ENCODE measurements at places on chromosomes 13 and 19. TPM values are rescaled to one million over a fixed set of nuclear protein-coding genes. Genes with fewer than 3 reads are reported as not detected.

Gene ADGRE3
- not detected for total RNA-seq

Gene PSPC1
- 83.6 TPM for total RNA-seq

Gene STAP2
- 42.5 TPM for total RNA-seq

Gene COL5A3
- total RNA-seq, result 1.1 TPM

Gene C19orf85
- not detected for total RNA-seq
